ENCODE measurements at places on chromosomes 2 and 18.

- DNase-seq: peak; percentile 21
Measured at GRCh38 chr2:161250864-161251436, 57.3 kb upstream of the PSMD14 start.

GRCh38 chr2:159195697-159196096, 90.8 kb downstream of the WDSUB1 start:
- DNase-seq: no peak

DNA sequence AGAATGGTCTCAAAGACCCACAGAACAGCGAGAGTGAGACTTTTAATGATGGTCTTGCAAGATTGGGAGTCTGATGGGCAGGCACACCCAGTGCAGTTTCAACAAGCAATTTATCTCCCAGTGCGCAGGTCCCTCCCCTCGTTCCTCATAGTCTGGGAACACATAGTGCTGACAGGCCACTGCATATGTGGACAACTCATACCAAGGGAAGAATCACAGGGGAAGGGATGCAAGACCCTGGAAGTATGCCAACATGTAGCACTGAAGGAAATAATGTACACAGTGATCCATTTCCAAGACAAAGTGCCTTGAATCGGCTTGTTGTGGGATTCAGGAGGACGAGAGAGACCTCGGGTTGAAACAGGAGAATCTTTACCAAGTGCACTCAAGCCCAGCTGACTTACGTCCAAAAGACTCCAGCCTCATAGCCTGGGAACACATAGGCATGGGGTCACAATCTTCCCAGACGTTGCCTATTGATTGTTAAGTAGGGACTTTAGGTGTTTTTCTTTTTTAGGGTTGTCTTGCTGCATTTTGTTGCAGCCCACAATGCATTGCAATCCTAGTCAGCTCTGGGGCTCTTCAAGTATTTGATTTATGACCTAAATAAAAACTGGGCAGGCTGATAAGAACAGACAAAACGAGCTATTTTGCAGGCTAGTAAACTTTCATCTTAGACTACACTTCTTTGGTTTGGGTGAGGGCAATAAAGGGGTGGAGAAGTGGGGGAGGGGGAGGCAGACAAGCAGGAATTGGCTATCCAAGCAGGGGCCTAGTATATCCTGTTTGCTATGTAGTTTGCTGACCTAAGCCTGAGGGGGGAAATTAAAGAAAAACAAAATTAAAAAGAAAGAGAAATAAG, 24.7 kb upstream of the SERPINB5 start:
- no peak for DNase-seq

GRCh38 chr18:50853863-50854271, 25.1 kb upstream of the ME2 start:
- DNase-seq: no peak

DNA sequence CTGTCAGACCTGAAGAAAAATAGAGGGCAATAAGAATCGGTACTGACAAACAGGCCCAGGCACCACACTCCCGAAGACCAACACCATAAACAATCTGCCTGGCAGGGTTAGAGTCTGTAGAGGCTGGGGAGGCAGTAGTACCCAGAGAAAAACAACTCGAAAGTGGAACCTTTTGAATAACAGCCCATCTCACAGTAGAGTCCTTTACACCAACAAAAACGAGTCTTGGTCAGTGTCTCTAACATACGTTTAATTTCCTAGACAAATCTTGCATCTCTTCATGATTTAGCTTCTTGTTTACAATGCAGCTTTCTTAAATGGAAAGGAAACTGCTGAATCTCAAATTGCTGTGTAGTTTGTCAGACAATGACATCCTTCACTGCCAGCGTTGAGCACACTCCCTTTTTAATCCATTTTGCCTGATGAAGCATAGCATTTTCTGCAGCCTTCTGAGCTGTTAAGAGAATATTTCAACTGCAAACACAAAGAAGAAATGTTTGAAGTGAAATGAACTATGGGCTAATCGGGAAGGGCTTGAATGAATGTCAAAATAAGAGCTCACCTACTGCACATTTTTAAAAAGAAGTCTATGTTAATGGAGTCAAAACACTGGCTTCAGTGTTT, 73.1 kb upstream of the DSG1 start:
- no peak for DNase-seq

GRCh38 chr18:56162311-56163265, 475.8 kb downstream of the TXNL1 start:
- DNase-seq: no peak

- DNase-seq: no peak
Measured at GRCh38 chr2:9285385-9285920, 78.8 kb downstream of the ASAP2 start.

GRCh38 chr2:16566701-16567100, 98.9 kb downstream of the CYRIA start:
- no peak for DNase-seq

GRCh38 chr18:13422541-13423147, 204.1 kb downstream of the LDLRAD4 start:
- no peak for DNase-seq

- no peak for DNase-seq
Measured at GRCh38 chr2:220174826-220175225, 547.4 kb downstream of the SLC4A3 start.

DNA sequence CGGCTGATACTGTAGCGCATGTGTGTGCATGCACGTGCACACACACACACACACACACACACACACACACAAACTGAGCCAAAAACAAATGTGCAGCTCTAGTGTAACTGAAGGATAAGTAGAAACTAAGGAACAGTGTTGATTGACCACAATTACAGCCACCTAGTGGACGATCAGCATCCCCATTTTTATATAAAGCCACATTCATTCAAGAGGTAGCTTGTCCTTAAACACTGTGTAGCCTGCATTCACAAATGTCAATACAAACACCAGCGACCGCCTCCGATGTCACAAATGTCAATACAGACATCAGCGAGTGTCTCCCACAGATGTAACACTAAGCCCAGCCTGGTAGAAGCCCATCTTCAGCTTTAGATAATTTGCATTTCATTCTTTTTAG, 167.4 kb downstream of the PTGR3 start:
- DNase-seq: no peak

DNA sequence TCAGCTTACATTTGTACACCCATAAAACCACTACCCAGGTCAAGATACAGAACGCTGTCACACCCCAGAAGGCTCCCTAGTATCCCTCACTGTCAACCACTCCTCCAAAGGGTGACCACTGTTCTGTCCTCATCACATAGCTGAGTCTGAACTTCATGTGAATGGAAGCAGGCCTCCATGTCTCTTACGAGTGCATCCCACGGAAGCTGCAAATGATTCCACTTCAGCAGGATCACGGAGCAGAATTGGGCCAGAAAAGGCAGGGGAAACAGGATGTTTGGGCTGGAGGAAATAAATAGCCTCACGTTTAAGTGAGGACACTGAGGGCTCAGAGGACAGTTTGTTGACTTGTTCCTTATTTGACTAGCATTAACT, 38.4 kb downstream of the LBH start:
- DNase-seq: no peak

DNA sequence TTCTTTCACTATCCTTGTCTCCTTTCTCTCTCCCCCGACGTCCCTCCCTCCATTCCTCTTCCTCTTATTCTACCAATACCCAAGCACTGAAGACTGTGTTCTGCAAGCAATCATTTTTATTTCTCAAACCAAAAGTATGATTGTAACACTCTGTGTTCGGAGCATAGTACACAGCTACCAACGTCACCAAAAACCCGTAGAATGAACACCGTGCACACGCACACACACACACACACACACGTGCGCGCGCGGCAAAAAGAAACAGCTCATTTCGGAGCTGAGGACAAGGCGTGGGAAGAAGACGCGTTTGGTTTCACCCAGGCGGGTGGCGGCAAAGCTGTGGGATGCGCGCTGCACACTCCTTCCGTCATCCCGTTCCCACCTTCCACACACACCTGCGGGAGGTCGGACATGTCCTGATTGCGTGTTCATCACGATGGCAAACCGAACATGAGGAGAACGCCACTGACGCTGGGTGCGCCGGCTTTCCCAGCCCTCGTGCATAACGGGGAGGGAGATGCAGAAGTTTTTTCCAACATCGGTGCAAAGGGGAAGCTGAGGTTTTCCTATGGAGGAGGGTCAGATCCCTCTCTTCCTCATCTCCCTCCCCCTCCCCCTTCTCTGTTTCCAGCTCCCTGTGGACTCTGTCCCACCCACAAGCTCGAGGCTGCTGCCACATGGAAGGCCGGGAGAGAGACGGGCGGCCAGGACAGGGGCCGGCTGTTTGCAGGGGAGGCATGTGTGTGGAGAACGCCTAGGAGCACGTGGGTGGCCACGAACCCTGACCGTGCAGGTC, 20.4 kb downstream of the MBP start:
- DNase-seq: no peak

DNA sequence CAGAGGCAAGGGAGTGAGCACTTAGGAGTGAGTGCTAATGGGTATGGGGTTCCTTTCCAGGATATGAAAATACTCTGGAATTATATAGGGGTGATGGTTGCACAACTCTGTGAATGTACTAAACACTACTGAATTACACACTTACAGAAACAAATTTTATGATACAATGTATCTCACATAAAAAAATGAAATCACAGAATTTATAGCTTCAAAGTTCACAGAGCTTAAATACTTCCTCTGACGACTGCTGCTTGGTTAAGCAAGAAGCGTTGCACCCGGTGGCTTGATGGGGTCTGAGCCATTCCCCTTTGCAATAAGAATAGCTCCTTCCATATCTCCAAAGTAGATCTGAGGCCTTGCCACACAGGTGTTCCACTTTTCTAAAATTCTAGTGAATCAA, 835.1 kb downstream of the TSN start:
- DNase-seq: no peak

- no peak for DNase-seq
Measured at GRCh38 chr2:100721693-100722092, 98.2 kb upstream of the NPAS2 start.

DNA sequence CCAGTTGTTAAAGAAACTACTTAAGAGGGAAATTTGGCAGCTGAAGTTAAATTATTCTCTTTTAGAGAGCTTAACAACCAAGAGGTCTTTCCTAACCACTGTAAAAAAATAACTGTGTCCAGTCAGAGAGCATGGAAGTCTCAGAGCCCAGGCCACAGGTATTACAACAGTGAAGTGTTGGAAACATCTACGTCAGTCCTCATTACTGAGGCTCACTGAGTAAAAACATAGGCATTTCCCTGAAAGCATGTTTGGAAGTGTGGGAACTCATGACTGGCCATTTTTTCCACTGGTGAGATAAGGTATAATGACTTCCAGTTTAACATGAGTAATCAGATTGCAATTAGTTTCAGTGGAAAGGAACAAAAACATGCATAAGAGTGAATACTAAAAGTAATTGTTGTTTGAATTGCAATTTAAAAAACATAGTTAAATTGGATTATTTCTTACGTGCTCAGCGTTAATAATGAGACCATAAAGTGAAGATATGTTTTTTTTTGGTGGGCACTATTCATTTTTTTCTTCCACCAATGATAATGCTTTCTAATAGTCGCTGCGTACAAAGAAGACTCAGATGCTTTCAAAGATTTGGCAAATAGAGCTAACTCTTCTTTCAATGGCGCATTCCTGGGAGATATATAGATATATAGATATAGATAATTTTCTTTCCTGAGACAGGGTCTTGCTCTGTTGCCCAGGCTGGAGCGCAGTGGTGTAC, 60.8 kb downstream of the EFEMP1 start:
- no peak for DNase-seq

GRCh38 chr2:69917852-69918251, 2.9 kb downstream of the MXD1 start:
- no peak for DNase-seq

DNA sequence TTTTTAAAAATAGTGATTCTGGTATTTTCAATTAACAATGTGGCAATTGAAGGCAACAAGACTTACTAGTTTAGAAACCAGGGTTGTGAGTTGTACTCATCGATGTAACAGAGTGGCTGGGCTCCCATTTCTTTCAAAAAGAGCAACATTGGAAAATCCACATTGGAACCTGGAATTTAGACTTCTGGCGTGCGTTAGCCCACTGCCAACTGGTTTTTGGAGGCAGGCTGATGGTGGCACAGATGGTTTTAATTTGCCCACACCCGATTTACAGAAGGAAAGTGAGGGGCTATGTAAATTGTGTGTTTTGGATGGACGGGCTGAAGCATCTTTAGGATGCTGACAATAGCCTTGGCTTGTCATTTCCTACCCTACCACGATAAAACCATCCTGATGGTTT, 66.3 kb downstream of the TRPM8 start:
- DNase-seq: no peak

DNA sequence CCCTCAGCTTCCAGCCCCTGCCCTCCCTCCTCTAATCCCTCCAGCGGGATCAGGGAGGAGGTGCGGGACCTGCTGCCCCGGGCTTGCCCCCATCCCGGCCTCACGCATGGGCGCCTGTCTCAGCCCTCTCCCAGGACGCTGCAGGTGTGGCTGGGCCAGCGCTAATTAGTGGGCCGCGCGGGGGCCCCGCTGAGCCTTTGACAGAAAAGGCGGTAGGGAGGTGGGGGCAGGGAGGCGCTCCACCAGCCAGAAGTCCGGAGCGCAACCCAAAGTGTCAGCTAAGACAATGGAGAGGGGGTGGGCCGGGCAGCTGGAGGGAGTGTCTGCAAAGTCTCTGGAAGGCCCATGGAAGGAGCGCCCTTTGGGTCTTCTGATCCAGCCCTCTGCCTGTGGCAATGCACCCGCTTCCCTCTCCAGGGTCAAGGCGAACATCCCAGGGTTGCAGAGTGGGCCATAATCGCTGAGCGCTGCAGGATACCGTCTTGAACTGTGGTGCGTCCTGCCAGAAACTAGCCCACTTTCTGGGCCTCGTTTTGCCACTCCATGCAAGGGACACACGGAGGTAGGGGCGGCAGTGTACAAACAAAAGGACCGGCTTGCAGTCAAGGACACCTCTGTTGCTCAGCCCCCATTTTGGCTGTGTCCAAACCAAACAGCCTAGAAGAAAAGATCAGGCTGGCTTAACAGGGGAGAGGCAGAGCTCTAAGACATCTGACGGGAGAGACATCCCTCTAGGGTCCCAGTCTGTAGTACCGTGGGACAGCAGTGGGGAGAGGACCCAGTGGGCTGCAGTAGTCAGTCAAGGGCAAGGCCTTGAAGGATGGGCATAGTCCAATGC, 3.5 kb downstream of the ATP6V1B1 start:
- no peak for DNase-seq

DNA sequence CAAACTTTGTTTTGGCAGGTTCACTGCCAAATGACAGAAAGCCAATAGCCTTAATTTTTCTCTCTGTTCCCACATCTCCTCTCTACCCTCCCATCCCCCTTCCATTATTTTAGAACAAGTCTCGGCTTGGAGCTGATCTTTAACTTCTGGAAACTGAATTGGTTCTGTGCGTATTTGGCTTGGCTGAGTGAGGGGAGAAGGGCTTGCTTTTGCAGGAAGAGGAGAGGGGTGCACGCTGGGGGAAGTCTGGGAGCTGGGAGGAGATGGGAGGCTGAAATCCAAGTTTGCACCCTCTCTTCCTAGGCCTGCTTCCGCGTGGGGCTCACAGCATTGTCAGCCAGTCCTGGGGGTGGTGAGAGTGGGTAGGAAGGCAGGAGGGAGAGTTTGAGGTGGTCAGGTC, 176.1 kb upstream of the SPRED2 start:
- DNase-seq: no peak

DNA sequence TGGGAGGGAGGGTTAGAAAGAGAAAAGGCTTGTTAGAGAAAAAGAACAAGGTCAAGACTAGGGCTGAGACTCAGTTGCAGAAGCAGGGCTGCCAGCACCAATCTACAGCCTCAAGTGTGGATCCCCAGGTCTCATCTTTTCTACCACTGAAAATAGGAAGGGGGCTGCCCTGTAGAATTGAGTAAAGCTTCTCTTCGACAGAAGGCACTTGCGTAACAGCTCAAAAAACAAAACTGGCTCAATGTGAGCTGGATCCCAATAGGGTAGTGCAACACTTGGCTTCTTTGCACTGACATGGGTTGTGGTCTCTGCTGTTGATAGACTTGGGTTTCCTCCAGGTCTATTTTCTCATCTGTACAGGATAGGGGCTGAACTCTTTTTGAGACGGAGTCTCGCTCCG, 1.8 kb upstream of the MPV17 start:
- no peak for DNase-seq
